ENCODE measurements at places on chromosomes 16 and 17.
A peak's percentile ranks its signal among the peaks of the same experiment; 100 is the strongest.

- no peak for DNase-seq
Observed at GRCh38 chr16:66143415-66143814, 223.1 kb upstream of the CDH5 start.

DNA sequence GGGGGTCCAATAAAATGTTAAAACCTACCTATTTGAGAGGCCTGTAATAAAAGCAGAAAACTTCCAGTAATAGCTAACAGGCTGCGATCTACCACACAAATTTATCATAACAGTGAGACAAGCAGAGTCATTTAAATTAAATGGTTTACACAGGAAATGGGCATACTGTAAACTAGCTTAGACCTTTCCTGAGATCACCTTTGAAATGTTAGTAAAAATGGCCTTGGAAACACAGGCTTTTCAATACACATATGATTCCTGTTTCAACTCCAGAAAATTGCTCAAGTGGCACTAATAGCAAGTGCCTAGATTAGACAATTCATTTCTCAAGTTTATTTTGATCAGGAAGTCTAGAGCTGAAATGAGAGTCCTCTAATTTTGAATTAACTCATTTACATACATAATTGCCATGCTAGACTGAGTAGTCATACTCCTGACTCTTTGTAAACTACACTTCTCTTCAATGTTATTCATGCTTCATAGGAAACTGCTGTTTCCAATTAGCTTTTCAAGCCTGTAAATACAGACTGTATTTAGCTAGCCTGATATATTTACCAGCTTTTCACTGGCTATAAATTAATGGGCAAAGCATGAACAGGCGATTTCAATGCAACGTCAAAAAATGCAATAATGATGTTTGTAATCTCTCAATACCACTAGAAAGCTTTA, 43.3 kb downstream of the PARN start:
- no peak for DNase-seq

DNA sequence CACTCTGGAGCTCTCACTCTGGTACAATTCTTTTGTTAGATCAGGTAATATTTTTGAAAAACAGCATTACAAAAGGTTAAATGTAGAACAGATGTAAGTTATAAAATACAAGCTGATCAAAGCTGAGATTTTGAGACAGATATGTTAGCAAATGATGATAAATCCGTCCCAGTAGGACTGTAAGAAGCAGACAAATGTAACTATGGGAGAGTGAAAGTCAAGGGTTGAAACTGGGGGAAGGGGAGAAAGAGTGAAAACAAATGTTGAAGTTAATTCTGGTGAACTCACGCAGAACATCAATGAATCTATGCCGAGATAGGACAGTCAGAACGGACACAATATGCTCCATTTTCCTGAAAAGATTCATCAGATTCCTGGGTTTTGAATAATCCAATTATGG, 298.9 kb upstream of the IRX5 start:
- DNase-seq: no peak

DNA sequence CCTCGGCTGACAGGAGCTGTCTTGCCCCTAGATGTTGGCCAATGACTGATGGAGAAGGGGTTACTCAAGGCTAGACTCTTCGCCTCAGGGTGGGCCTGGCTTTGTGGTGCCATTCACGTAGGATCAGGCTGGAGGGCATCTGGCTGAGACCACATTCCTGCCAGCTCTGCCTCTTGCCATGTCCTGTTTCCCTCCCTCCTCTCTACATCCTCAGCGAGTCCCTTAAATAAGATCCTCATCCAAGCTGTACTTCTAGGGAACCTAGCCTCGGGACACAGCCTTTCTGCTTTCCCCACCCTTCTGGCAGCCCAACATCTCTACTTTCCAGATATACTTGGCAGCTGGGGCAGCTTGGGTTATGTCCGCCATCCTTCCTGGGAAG, 27.9 kb upstream of the EFCAB13 start:
- DNase-seq: no peak

DNA sequence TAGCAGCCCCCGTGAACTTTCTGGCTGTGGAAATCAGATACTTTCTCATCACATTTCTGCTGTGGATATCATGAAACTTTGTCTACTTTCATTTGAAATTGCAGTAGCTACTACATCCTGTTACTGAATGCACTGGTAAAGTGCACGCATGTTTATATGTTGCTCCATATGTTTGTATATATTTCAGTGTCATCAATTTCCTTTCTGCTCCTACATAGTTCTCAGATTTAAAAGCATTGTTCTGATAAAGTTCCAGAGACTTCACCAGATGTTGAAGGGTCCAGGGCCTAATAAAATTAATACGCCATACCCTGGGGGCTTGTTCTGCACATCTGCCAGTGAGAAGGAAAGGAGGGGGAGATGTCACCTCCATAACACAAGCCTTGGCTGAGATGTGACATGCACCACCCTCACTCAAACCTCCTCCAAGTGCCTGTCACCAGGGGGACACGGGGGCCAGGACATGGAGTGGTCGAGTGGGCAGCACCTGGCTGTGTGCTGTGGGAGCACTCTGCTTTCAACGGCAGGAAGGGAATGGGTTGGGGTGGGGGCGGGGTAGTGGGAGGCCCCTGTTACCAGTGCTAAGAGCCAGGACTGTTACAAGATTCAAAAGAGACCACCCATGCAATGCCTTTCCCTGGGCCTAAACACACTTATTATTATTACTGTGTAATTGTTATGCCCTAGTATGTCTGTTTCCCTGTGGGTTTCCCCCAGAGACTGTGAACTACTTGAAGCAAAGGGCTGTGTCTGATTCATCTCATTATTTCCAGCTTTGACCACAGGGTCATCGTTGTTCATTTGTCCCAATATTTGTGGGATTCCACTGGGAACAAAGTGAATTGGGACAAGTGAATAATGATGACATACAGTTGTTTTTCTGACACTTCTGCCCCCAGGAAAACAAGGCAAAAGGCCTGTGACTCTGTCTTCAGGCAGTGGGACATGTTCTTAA, 193.4 kb downstream of the FOXL1 start:
- DNase-seq: no peak

- no peak for DNase-seq
Observed at GRCh38 chr17:18241229-18241871, 15.9 kb downstream of the LLGL1 start.

DNA sequence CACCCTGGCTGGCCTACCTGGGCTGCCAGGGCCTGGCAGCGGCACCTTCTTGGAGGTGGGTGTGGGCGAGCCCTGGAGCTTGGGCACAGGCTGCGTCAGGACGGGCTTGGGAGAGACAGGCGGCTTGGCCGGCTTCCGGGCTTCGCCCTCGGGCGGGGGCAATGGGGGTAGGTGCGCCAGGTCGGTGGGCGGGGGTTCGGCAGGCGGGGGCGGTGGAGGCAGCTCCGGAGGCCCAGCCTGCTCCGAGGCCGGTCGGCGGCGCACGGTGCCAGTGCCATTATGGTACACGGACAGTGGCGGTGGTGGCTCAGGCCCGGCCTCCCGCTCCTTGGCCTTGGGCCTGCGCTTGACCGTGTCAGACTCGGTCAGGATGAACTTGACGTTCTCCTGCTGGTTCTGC, 16.8 kb downstream of the CASKIN1 start:
- DNase-seq: no peak

- no peak for DNase-seq
Observed at GRCh38 chr16:55906123-55906522, 30.9 kb upstream of the CES5A start.

DNA sequence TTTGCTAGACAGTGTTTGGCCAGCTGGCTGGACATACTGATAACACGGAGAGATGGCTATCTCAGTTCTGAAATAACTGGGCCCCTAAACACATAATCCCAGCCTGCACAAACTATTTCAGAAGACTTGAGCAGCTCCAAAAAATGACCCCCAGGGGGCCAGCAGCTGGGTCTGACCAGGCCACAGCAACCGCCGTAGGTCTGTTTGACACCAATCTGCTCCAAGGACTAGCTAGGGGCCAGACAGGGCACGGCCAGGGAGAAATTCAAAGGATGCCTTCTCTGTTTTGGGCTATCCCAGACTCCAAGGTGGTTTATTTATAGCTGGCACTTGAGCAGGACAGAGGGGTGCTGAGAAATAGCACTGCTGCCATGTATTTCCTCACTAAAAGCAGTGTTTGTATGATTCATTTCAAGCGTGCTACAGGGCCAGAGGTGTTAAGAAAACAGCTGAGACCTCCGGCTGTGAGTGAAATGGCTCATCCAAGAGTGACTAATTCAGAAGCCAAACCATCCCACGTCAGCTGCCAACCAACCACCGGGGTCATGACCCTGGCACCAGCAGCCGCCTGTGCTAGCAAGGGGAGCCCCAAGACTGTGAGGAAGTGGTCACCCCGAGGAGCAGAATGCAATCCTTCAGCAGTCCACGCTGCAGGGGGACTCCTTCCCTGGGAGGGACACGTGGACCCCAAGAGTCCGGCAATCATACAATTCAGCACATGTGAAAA, 5.7 kb downstream of the GGA2 start:
- DNase-seq: no peak

GRCh38 chr17:17403899-17404576, 72.8 kb upstream of the MED9 start:
- DNase-seq: no peak

- DNase-seq: peak; percentile 3
Observed at GRCh38 chr16:62256406-62256805, 220.2 kb upstream of the CDH8 start.

DNA sequence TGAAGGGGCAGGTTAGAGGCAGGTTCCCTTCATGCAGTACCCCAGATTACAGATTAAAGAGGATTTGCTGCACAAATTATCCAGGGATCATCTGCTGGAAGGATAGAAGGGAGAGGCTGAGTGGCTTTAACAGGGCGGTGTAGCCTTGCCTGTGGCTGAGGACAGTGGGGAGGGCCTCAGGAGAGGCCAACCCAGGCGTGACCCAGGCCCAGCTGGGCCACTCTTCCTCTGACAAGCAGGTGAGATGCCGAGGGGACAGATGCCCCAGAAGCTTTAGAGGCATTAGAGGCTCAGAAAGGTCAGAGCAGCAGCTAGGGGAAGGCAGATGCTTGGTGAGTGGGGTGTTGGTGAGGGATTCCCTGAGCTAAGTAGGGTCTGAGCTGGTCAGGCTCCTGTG, 18.1 kb upstream of the MTMR4 start:
- DNase-seq: no peak

DNA sequence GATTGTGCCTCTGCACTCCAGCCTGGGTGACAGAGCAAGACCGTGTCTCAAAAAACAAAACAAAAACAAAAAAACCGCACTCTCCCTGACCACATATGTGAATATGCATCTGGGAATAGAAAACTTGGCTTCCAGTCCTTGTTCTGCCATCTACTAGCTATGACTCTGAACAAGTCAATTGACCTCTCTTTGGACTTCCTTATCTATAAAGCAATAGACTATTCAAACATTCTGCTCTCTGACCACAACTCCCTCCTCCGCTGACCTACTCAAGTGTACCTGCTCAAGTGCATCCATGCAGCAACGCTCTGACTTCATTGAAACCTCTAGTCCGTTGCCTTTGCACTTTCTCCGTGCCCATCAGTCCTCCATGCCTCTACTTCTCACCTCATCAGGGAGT, 52.6 kb upstream of the KDM6B start:
- DNase-seq: no peak

- DNase-seq: peak; percentile 47
Observed at GRCh38 chr17:64306850-64307463, 43.9 kb upstream of the TEX2 start.

GRCh38 chr16:68750193-68750695, 13.2 kb downstream of the CDH1 start:
- no peak for DNase-seq

GRCh38 chr16:67395458-67396158, 2.3 kb upstream of the TPPP3 start:
- no peak for DNase-seq

- no peak for DNase-seq
Observed at GRCh38 chr17:43560461-43561427, 14.6 kb upstream of the ETV4 start.

GRCh38 chr17:28345419-28346198, 10.0 kb downstream of the TNFAIP1 start:
- no peak for DNase-seq

DNA sequence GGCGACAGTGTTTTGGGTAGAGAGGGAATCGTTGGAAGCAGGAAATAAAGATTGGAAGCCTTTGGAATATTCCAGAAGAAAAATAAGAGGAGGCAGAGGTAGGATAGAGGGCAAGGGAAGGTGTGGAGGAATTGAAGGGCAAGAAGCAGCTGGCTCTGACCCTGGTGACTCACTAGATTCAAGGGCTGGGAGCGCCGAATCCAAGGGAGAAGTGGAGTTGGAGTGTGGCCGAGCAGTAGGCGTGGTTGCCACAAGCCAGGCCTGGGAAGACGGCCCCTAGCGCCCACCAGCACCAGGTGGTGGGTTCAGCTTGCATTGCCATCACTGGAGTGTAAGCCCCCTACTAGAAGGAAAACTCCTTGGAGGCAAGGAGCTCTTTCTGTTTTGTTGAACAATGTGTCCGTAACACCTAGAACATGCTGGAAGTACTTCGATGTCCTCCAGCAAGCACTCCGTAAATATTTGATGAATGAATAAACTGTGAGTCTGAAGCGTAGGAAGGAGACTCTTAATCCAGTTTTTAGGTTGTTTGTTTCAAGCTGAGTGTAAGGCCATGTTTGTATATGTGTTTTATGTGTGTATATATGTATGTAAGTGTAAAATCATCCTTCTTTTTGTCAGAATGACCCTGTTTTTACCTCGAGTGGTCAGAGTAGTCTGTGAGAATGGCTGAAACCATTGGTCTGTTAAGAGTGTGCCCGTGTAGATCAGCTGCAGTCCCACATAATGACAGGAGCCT, 139.5 kb downstream of the CMIP start:
- DNase-seq: no peak
